ENCODE measurements at places on chromosomes 6 and 20.
A peak's percentile ranks its signal among the peaks of the same experiment; 100 is the strongest.

GRCh38 chr6:129312880-129313279, 397.1 kb downstream of the ARHGAP18 start:
- no peak for DNase-seq

GRCh38 chr6:169014211-169015197, 239.1 kb downstream of the THBS2 start:
- DNase-seq: no peak

DNA sequence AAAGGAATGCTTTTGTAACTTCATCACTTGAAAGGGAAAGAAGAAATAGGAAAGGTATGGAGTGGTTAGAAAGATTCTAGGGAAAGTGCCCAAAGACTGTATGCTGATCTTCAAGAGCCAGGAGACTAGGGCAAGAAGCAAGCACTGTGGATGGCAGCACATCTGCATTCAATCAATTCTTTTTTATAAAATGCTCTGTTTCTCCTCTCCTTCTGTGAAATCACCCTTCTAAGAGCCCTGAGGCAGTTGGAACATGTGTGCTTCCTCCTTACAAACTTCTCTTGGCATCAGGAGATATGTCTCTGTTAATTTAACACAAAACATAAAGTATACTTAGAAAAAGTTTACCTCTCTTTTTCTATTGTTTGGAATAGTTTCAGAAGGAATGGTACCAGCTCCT, 1162.2 kb upstream of the GJE1 start:
- no peak for DNase-seq

- DNase-seq: peak; percentile 9
These were observed 40.2 kb upstream of the FAM50B start for GRCh38 chr6:3808759-3809514.

DNA sequence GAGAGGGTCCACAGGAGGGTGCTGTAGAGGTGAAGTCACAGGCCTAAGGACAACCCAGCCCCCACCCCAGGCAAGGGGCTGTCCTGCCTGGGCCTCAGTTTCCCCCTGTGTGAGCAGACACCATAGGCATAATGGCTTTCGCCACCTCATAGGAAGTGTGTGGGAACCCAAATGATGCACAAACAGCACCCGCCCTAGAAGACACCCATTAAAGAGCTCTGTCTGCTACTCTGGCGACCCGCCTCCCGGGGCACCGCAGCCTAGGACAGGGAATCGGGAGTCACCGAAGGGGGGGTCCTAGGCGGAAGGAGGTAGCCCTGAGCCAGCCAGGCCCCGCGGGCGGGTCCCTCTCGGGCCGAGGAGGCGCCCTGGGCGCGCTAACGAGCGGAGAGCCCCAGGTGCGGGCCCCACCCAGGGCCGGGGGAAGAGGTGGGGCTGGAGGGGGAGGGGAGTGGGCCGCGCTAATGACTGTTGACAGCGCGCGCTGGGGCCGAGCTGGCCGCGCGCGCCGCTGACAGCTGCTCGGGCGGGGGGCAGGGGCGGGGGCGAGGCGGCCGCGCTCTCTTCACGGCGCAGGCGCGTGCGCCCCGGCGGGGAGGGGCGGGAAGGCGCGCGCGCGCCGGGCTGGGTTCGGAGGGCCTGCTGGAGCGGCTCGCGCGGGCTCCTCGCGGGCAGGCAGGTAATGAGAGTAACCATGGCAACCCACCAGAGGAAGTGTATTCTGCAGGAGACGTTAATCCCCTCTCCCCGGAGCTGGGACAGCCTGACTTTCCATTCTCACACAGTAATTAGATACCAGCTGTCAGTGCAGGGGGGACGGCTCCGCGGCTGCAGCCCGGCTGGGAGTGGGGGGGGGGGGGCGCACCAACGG, 48.9 kb downstream of the NOL4L start:
- peak; percentile 50 for DNase-seq

DNA sequence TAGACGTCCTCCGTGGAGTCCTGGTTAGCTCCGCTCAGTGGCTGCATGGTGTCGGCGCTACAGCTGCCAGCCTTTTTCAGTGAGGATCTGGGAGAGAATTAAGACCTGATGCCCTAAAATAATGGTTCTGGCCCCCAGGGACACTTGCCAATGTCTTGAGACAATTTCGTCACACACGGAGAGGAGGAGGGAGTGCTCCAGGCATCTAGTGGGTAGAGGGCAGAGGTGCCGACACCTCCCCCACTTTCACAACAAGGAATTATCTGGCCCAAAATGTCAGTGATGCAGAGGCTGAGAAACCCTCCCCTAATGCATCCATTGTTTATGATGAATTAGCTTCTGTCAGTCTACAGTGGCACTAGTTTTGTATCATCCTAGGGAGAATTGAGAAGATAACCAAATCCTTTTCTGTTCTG, 24.4 kb downstream of the TMEM181 start:
- DNase-seq: no peak

DNA sequence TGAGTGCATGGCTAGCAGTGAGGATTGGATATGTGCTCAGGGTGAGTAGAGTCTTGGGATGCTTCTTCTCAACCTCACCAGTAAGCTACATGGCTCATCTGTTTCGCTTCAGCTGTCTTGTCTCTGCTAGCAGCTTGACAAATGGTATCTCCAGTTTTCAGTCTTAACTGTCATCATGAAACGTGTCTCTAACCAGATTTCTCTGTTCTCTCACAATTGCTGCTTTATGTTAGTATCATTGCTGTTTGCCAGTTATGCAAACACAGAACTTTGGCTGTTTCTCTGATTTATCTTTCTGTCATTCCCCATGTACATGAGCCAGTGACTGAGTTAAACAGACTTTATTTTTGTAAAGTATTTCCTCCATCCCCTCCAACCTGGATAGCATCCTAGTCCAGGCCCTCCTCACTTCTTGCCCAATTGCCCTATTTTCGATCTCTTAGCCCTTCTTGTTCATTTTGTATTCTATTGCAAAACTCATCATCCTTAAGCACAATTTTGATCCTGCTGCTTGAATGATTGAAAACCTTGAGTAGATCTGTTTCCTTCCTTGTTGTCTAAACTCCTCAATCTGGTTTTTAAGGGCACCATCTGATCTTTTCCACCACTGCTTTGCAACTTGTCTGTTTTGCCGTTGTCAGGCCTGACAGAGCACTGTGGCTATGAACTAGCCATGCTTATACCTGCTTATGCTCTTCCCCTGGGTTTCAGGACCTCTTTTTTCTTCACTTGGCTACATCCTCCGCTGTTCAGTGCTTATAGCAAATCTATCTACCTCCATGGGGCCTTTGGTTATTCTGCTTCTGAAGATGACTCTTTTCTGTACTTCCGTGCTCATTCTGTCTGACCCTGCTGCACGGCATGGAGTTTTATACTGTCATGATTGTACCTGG, 37.7 kb upstream of the ADIG start:
- DNase-seq: no peak

DNA sequence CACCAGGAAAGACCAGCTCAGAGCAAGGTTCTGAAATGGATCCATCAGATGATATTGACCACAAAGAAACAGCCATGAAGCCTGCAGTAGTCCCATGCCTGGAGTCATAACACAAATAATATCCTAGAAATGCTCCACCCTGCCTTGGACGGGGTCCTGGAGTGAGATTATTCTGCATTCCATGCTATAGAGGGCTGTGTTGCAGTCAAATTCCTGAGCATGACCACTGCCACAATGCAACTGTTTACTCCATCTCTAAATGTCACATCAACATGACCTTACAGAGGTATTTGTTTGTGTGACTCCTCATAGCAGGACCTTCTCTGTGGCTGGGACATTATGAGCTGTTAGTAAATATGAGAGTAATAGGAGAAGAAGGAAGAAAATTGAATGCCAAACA, 257.5 kb upstream of the TCF21 start:
- no peak for DNase-seq

- DNase-seq: no peak
These were observed 58.1 kb downstream of the RAB44 start for GRCh38 chr6:36755435-36756348.

Measured in dorsolateral prefrontal cortex (tissue), 122 donors.